Stimulated activated CD4-positive, alpha-beta T cell treated with anti-CD3 and anti-CD28 coated beads, Interleukin-15, amount 100 ng/mL, for 1 hour (primary cell): ENCODE measurements at places on chromosomes 6 and 20.

DNA sequence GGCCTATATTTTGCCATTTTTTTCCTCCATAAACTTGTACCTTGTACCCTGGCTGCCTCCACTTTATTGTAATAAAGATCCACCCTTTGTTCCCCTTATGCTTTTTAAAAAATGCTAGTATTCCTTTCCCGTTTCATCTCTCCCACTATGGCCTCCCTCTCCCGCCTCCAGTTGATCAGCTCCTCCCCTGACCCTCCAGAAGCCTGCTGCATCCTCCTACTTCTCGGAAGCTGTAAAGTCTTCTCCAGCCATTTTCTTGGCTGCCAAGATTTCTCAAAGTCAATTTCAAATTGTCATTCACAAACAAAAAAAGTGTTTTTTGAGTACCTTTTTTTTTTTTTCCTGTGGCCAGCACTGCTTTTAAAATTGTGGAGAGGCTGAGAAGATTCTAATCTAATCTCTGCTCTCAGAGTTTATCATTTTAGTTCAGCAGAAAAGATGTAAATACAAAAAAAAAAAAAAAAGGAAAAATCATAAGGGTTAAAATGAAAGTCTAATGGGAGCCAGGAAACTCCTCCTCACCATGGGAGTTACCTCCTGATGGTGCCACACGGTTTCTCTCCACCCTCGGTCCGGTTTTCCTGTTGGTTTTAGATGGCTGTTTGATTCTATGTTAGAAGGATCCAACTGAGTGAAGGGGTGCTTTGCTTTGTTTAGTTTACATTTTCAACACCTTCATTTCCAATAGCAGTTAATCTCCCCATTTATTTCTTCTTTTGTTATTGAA, 103.0 kb upstream of the KCNK16 start:
- DNase-seq = no peak

DNA sequence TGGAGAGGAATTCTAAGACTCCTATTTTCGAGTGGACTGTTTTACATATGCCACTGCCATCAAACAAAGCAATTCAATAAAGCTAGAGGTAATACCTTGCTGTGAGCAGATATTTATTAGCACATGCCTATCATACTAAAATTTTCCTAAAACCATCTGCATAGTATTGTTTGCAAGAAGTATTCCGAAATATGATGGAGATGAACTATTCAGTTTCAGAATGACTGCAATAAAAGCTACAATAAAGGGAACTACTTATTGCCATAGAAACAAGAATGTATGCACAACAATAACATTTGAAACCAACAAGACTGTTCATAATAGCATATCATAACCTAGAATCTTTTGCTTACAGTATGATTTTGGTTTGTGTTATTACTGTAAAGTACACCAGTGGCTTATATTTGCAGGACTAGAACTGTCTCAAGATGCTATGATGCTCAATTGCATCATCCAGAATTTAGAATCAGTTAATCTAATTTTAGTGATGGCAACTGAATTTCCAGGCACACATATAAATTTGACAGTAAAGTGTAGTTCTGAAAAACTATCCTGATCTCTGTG, 144.3 kb downstream of the GRIK2 start:
- DNase-seq = no peak

- DNase-seq = no peak
Observed at GRCh38 chr6:140105241-140105640, 730.8 kb upstream of the CITED2 start.

GRCh38 chr6:11350294-11350693, 117.8 kb upstream of the NEDD9 start:
- DNase-seq = no peak

DNA sequence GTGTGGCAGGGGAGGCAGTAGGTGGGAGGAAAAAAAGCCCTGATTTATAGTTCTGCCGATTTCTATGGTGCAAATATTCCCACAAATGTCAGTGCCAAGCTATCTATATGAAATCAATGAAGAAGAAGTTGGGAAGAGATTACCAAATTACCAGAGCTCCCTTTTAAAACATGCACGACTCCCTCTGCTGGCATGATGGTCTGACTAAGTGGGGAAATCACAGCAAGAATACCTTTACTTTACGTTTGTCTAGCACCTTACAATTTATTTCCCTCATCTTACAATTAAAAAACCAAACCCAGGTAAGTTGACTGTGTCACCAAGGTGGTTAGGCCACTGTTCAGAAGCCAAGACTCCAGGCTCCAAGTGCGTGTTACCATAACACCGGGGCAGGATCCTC, 55.6 kb downstream of the AGPAT4 start:
- DNase-seq = no peak

GRCh38 chr6:12800120-12800519, 83.6 kb downstream of the PHACTR1 start:
- no peak for DNase-seq

DNA sequence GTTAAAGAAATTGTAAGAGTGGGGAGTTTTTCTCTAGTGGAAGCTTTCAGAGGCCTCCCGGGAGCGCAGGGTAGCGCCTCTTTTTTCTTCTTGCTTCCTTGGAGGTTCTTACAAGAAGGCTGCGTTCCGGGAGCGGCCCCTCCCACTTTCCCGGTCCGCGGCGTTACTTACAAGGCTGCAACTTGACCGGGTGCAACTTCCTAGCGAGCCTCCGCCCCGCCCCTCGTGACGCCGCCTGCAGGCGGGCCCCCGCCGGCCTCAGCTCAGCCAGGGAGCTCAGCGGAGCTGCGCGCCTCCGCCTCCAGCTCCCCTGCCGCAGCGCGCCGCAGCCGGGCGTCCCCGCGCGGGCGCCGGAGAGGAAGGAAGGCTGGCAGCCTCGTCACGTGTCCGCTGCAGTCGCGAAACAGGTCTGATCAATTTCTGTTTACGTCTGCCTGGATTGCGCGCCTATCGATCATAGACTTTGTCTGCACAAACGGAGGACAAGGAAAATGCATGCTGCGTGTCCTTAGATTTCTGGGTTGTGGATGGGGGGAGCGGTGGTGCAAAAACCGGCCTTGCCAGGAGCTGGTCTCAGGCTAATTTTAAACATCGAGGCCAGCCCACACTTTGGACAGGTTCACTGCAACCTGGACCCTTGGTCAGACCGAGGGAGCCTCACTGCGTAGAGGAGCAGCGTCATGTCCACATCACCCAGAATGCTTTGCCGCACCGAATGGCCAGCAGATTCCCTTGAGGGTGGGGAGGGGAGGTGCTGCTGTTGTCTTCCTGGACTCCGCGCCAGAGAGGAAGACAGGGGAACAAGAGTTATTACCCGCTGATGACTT, at the start of the genes FAM217B and PPP1R3D:
Gene FAM217B, plus strand, starts transcription at position 261 of the 827 bp plus-strand sequence. CDS start 3,555 bp downstream, outside the sequence.
Gene PPP1R3D, minus strand, starts transcription at position 177 of the 827 bp plus-strand sequence. CDS start 374 bp downstream, outside the sequence.
- peak; percentile 85 for DNase-seq

DNA sequence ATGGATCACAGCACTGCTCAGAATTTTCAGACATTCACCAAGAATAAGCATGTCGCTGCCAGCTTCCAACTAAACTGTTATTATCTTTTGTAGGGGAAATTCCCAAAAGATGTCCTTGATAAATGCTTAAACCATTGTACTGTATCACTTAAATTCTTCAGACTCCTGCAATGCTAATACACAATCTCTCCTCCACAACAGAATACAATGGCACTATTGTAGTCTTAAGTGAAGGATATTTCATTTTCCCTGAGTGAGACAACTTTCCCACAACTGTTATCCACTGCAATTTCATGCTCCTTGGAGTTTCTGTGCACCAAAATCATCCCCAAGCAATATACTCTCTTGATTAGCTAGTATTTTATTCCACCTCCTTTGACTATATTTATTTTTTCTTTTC, 189.7 kb downstream of the COL9A1 start:
- DNase-seq = no peak

DNA sequence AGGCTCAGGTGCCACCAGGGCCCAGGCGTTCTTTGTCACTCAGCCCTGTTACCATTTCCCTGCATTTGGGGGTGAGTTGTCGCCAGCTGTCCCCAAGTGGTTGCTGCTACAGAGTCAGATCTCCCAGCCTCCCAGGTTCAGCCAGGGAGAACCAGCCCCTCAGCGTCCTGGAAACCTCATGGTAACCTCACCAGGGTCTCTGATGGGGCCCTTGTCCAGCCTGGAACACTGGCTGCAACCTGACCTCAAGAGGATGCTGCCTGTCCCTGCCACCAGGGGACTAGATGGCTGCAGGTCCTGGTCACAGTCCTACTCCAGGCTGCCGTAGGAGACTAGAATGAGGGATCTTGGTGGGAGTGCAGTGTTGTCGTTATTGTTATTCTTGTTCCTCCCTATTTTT, 228.3 kb upstream of the PDE10A start:
- DNase-seq = no peak

GRCh38 chr6:31776485-31776988, 591 bp downstream of the VWA7 start:
- no peak for DNase-seq

- no peak for DNase-seq
Observed at GRCh38 chr6:39599341-39599740, 125.9 kb downstream of the KIF6 start.

DNA sequence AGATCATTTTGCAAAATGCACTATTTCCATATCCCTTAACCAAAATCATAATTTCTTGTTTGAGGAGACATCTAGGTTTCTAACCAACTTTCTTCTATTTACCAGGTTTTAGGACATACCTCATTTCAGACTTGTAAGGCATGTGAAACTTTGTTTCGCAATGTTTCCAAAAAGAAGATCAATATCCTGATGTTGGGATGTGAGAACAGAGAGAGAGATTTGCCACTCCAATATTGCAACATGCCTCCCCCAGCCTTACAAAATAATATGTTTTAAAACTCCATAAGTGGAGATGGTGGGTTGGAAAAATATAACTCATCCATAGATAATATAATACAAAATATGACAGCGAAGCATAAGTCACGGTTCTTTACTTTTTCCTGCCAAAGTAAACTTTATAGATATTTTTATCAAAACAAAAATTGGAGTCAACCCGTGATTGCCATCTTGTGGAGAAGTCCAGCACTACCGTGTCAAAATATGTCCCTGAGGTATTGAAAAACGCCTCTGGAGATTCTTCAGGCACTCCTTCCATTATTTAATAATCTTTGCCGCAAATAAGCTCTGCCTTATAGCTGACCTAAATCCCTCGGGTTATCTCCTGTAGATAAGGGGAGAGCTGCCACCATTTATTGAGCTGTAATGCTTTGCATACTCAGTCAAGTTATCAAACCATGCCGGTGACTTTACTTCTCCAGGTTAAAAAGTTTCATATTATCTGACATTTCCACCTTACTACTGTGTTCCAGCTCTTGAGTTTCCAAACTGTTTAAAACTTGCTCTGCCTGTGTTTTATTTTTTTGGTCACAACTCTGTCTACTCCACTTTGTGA, 534.2 kb downstream of the HACE1 start:
- DNase-seq = no peak

- no peak for DNase-seq
Observed at GRCh38 chr20:41903586-41903985, 285.4 kb upstream of the CHD6 start.

GRCh38 chr20:400128-400453, 8.0 kb upstream of the RBCK1 start:
- no peak for DNase-seq

DNA sequence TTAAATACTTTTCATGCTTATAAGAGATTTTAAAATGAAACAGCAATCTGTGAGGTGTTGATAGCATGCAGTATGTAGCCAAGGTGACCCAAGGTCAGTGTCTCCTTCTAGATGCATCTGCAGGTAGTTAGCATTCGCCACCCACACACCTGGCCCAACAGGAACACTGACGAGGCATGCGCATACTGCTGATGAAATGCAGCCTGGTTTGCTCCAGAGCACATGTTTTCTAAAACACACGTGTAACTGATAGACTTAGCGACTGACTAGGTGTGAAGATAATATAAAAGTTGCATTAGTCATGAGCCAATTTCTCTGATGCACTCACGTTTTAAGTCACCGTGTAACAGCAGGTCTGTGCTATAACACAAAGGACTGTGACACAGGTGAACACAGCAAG, 77.1 kb upstream of the RPS6KA2 start:
- no peak for DNase-seq

DNA sequence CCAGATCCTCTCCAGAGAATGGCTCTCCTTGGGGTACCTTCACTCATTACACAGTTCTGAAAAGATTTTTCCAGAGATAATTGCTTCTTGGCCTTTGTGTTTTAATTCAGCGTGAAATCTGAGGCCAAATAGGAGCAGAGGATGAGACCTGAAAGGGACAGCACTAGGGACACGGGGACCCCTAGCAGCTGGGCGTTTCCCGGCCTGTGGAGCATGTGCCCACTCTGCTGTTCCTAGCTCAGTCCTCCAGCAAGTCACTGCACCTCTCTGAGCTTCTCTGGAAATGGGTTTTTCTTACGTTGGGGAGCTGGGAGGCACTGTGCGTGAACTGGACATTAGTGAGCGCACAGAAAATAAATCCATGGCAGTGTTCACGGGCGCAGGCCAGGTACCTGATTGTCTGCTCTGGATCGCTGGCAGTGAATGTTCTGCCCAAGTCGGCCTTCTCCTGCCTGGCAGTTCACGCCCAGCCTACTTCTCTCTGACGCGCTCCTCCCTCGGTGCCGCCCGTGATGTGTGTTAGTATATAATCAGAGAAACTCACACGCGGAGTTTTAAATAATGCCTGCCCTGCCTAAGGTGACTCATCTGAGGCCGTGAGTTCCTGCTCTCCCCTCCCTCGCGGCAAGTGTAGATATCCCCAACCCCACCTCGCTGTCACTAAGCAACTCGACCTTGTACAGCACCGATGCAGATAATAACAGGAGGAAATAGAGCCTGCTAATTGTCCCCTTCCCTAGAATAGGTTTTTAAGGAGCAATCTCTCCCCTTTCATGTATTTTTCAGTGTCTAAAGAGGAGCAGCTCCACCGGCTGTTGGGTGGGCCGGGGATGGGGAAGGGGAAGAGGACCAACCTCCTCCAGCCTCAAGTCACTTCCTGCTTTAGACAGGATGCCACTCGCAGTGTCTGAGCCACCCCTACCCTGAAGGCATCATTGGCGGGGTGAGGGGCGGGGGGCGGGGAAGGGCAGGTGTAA, 2.7 kb upstream of the TUBB2A start:
- DNase-seq = peak; percentile 29

DNA sequence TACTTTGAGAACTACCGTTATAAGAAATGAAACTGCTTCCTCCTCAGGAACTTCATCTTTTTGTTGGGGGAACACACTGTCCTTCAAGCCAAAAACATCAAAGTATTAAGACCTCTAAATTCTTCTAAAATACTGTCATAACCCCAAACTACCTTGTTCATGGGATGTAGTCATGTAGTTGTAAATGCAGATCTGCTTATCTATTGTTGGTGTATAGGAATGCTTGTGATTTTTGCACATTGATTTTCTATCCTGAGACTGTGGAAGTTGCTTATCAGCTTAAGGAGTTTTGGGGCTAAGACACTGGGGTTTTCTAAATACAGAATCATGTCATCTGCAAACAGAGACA, 282.9 kb upstream of the RUNX2 start:
- no peak for DNase-seq

DNA sequence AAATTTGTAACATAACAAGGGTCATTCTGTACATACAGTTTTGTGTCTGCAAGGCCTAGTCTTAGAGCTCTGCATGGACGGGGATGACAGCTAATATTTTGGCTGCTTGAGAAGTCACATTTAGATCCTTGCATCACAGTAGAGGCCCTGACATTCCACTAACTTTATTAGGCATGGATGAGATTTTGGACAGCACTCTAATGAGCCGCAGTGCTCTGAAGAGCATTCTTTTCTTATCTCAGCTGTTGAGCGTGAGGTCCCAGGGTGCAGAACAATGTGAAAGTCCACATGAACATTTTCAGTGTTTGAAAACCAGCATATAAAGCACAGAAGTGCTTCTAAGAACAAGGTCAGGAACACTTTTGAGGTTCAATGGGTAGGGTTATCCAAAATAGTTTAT, 58.9 kb downstream of the IPCEF1 start:
- DNase-seq = no peak
